GM04504 (cell line): ENCODE measurements at places on chromosomes 4 and X.

DNA sequence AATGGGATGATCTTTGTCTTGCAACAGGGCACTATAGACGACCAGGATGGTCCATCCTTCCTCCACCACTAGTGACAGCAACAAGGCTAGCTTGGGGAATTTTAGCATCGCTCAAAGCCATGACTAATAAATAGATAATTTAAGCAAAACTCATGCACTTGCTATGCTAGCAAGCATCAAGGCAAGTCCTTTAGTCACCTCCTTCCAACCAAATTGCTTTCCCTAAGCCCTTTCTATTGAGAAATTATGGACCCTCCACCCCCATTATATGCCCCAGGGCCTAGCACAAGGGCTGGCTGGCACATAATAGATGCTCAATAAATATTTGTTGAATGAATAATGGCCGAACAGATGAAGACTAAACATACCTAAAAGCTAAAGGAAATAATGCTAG, 28.6 kb downstream of the SLC16A2 start:
- DNase-seq, result peak; percentile 23

DNA sequence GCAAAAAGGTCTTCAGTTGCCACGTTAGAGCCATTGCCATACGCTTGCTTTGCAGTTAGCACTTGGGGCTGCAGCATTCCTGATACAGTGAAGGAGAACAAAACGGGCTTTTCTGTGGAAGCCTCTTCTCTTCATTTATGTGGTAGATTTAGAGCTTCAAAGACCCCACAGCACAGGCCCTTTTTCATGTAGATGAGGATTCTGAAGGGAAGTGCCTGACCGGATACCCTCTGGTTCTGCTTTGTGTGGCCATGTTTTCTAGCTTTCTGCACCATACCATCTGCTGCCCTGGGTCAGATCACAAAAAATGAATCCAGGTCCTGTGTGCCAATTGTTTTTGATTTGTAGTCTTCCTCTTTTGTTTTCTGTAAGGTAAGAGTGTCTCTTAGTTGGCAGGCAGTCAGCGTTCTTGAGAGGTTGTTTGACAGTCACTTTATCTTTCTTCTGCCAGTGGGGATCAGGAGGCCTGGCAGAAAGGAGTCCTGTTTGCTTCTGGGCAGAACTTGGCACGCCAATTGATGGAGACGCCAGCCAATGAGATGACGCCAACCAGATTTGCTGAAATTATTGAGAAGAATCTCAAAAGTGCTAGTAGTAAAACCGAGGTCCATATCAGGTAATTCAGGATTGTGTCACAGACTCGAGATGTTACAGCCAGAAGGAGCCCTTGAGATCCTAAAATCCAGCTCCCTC, 7.7 kb downstream of the LAP3 start:
- no peak for DNase-seq

DNA sequence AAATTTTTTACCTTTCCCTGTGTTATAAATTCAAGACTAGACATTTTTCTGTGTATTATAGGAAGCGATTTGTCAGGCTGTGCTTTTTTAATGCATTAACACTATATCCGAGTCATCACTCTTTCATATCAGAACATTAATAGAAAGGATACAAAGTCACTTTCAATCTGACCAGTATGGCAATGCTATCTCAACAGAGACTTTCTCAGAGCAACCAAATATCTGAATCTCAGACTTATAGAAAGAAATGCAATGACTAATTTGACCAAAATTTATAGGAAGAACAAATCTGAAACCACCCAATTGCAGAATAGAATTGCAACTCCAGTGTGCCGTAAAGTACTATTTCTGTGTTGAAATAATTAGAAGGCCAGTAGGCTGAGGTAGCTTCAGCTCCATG, 473 bp upstream of the TKTL2 start:
- no peak for DNase-seq

DNA sequence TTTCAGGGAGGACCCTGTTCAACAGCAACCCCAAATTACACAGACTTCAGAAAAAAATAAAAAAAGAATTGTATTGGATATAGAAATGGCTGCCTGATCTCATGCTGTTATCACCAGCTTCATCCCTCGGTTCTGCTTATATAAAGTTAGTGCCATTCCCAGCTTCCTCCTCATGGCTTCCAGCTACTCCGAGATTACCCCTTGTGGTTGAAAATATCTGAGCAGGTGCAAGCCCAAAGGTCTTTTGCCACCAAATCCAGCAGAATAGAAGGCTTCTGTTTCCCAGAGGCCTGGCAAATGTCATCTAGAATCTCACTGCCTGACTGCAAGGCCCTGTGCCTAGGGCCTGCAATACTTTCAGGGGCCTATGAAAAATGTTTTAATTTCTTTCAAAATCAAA, 13.8 kb upstream of the HPGDS start:
- DNase-seq, result no peak

DNA sequence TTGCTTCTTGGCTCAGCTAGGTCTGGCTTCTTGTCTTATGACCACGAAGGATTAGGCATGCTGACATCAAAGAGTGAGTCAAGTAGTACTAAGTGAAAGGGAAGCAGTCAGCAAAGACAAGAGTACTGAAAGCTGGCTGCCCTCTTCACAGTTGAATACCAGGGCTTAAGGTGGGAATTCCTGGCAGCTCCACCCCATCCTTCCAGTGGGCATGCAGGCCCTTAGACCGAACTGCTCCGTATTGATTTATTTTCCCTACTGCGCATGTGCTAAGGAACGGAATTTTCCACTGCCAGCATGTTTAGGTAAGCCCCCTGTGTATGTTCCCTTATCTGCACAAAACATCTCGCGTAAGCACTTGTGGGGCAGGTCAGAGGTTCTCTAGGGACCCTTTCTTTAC, 2320.1 kb downstream of the ARAP2 start:
- peak; percentile 37 for DNase-seq

DNA sequence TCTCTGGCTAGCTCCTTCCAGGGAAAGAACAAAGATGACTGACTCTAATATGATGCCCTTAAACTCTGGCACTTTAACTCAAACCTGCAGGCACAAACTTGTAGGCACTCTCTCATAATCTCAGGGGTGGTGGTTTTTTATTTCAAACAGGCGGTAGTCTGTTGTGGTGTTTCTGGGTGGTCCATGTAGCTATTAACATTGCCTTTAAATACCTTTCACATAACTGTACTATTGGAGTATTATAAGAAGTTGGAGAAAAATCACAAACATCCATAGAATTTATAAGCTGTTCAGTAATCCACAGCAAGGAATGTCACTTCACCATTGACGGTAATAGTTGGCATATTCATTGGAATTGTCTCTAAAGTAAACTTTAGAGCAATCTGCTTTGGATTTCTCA, 204.2 kb upstream of the PDE5A start:
- DNase-seq, result no peak

DNA sequence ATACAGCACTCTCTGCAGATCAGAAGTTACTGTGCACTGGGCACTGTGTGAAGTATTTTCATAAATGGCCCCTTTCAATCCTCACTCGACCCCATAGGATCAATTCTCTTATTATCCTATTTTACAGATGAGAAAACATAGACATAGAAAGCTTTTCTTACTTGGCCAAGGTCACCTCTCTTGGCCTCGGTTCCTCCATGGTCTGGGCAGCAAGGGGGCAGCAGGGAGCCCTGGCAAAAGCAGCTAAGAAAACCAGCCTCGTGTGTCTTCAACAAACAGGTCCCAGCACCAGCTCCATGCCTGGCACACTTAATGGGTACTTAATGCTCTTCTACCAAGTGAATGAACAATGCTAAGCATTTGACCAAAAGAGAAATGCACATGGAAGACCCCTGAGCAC, 34.4 kb downstream of the BST1 start:
- DNase-seq, result no peak

- no peak for DNase-seq
These were observed 85.2 kb upstream of the STS start for GRCh38 chrX:7062276-7062675.

DNA sequence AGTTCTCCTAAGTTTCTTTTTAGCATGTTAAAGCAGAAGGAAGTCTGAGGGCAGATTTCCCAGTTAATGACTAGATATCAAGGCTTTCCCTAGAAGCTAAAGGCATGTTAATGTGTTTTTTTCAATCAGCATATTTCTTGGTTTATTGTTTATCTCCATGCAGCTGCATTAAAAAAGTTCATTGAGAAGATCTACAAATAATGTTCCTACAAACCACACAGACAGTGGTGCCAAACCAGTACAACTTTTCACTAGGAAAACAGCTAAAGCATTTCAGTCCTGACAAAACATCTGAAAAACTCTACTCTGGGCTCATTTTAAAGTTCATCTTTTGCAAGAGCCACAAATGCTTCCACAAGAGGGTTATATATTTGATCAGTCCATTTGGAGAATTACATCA, 320.0 kb downstream of the ADGRL3 start:
- DNase-seq, result no peak

DNA sequence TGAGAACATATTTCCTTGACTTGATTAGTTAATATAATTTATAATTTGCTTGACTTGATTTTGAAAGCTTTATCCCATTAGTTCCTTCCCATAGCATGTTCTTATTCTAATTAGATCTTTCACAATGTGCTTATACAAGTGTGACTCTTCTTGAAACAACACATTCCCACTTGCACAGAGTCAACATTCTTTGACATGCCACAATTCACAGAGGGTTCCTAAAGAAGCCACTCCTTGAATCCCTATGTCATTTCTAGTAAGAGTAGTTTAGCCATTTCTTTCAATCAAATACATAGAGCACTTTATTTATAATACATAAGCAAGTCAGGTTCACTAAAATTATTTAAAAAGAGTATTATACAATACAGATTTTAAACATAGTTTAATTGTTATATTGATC, 228.9 kb upstream of the GRID2 start:
- DNase-seq, result no peak

DNA sequence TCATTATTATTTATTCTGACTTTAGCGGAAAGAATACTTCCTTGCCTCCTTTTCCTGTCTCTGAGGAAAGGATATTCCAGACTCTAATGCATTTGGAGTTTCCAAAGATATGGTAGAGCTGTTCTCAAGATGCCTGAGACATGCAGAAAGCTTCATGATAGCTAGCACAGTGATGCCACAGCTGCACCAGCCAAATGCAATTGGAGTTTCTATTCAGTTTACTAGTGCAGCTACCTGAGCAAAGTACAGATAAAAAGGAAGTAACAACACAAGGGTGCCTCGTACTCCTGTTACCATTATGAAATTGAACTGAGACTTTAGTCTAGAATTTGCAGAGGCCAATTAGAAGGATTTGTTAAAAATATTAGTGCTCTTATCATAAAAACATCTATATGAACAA, 57.5 kb upstream of the PARM1 start:
- DNase-seq, result no peak

- DNase-seq, result no peak
These were observed 114.3 kb upstream of the GPC4 start for GRCh38 chrX:133529578-133529977.

GRCh38 chrX:39574178-39574577, 523.6 kb downstream of the BCOR start:
- DNase-seq, result no peak

GRCh38 chrX:926070-926469, 286.4 kb downstream of the CRLF2 start:
- no peak for DNase-seq

DNA sequence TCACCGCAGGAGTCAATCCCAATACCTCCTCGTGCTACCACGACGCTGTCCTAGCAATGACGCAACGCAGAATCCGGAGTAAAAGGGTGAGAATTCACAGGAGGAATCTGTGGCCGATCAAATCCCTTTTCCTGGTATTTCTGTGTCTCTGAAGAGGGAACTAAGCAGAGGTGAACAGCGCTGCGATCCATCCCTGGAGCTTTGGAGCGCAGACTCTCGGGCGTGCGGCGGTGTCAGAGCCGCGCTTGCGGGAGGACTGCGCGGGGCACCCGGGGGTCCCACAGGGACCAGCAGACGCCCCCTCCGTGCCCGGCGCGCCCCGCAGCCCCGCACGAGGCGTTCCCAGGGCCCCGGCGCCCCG, 17.2 kb upstream of the ZNF718 start:
- no peak for DNase-seq

DNA sequence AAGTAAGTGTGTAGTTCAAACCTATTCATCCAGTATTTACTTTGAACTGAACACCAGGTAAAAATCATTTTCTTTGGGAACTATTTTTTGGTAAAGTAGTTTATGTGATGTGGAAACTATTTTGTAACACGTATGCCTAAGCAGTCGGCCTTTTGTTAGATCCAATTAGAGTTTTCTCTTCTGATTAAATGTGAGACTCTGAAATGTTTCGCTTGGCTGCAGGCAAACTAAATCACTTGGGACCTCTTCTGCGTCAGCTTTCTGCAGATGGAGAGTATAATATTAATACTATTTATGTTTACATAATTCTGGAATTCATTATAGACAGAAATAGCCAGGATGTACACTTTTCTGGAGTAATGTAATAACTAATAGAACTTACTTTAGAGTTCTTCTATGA, 46.9 kb downstream of the BMPR1B start:
- no peak for DNase-seq

- no peak for DNase-seq
These were observed 5.7 kb downstream of the ATP1B4 start for GRCh38 chrX:120367402-120368109.

DNA sequence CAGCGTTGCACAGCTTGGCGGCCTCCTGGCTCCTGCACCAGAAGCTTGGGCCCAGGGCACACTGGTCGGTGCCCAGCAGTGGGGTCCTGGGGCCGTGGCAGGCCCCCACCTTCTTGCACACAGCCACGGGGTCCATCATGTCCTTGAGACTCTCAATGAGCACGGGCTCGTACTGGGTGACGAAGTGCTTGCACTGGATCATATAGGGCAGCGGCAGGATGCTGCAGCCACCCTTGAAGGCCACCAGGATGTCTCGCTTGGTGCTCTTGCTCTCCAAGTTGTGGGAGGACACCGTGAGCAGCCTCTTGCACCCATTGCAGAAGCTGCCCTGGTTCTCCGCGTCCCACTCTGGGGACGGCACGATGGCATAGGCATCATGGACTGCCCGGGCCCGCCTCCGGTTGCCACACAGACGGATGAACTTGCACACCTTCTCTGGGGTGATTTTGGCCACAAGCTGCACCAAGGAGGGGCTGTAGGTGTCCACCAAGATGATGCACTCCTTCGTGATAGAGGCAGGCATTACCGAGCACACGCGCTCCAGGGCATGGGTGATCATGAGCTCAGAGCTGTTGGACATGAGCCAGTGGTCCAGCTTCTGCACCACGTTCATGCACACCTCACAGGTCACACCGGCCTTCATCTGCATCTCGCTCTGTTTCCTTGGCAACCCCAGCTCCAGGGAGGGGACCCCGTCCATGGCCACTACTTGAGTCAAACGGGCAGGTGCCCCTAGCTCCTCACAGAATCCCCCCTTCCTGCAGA, 1.2 kb downstream of the PSAPL1 start:
- no peak for DNase-seq

- peak; percentile 67 for DNase-seq
These were observed 56.0 kb downstream of the SPRY1 start for GRCh38 chr4:123452616-123453015.

- no peak for DNase-seq
These were observed at the start of gene ALAS2 for GRCh38 chrX:55030271-55031205. Gene ALAS2 (minus strand): TSS chrX:55030977. CDS start chrX:55026000, 4,977 bp downstream.

- DNase-seq, result no peak
These were observed 9.7 kb downstream of the CXorf38 start for GRCh38 chrX:40637687-40638086.

DNA sequence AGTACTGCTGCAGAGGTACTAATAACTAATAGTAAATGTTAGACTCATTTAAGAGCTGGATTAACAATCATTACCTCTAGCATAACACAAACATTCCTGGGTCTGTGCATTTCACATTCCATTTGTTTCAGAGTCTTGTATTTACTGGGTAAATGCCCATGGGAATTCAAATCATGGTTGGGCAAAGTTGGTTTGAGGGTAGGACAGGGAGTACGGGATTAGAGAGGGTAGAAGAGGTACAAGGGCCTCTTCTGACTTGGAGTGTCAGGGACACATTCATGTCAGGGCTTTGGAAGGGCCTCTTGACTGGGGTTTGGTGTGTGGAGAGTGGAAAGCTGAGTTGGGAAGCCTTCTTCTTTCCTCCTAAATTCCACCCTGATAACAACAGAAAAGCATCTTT, 65.9 kb downstream of the WWC2 start:
- no peak for DNase-seq
